Activated T-helper 1 cell treated with Interleukin-2 at 50 U/mL for 16 hours (primary cell): ENCODE measurements at places on chromosomes 11 and 22.
A peak's percentile ranks its signal among the peaks of the same experiment; 100 is the strongest.

GRCh38 chr22:19879643-19879991 is 24.9 kb upstream of the GNB1L start:
- no peak for DNase-seq

DNA sequence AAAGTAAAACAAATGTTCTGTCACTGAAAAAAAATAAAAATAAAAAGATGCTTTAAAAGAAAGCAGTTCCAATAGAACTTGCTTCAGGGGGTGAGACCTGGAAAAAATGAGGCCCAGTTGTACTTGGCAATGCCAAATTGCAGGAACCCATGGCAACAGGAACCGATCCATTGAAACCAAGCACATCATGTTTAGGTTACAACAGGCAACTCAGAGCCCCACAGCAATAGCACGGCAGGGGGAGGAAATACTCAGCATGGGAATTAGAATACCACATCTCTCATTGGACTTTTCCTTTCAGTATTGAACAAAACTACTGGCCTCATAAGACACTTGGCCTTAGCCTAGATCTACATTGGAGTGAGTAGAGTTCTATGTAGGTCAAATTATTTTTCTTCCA is 84.3 kb downstream of the MSANTD4 start:
- DNase-seq = no peak

GRCh38 chr11:7019500-7020182 is 505 bp downstream of the ZNF214 start:
- no peak for DNase-seq

DNA sequence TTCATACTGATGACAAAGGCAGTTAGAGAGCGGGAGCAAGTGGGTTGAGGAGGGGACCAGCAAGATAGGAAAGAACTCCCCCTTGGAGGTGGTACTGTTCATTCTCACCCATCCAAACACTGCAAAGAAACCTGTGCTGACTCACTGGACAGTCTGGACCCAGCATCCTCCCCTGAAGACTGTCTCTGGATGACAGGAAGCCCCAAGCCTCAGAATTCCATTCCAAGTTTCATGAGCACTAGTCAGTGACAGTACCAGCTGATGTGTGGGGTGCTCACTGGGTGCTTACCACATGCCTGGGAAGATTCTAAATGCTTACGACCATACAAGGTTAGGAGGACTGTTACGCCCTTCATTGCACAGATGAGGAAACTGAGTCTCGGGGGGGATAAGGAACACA is 160.9 kb downstream of the IGLL1 start:
- DNase-seq = no peak

DNA sequence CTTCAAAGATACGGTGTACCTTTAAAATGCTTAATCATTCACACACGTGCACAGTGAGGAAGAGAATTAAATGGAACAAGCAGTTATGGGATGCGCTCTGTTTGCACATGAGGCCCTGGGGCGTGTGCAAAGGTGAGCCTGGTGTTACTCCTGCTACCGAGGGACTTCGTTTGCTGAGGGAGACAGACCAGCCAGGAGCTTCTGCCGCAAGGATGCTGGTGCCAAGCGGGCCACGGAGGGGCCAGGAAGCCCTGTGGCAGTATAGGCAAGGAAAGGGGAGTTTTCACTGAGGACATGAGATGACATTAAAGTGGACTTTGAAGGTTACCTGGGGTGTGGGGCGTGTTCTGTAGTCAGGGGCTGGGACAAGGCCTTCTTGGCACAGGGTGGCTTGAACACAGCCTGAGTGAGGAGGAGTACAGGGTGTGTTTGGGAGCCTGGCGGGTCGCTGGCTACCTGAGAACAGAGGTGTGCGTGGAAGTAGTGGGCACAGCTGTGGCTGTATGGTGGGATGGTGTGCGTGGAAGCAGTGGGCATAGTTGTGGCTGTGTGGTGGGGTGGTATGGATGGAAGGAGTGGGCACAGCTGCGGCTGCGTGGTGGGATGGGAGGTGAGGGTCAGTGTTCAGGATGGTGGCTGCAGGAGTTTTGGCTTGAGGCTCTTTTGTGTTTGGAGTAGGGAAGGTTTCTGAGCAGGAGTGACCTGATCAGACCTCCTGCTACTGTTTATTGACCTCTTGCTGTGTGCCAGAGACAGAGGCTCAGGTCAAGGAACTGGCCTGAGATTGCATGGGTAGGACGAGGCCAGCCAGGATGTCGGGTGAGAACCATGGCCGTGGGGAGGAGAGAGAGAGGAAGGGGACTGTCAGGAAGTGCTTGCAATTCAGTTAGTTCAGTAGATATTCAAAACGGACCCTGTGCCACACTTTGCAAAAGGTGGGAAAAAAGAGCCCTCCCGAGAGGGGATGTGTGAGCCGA is 13.7 kb downstream of the TBC1D22A start:
- no peak for DNase-seq

GRCh38 chr22:43393132-43393843 is 18.5 kb upstream of the MPPED1 start:
- DNase-seq = no peak

DNA sequence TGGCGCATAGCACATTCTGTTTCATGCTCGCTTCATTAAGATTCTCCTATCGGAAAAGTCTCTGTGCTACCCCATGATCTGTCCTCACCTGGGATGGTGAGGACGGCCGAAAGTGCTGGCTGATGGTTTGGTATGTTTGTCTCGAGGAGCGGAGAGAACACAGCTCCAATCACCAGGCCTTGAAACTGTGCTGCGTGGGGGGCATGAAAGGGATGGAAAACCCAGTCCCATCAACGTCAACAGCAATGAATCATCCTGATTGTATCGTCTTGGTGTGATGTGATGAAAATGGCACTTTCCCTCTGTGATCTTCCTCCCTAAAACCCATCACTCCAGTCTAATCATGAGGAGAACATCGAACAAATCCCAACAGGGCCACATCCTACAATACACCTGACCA is 8.4 kb downstream of the FXYD6 start:
- no peak for DNase-seq

- no peak for DNase-seq
Observed at GRCh38 chr11:131642756-131643531, 272.5 kb downstream of the NTM start.

DNA sequence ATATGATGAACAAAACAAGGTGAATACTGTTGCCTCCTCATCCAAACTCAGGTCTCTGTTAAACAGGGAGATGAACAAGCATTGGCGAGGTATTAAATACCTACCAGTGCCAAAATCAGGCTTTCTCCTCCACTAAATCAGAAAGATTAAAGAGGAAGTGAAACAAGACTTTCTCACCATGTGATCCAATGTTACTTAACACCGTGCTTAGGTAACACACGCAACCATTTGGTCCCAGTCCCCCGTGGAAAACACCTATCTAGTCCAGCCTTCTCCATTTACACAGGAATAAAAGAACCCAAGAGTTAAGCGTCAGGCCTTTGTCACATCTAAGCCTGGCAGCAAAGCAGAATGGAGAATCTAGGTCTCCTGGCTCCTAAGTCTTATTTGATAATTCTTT is 34.5 kb downstream of the TENM4 start:
- no peak for DNase-seq

- DNase-seq = no peak
Observed at GRCh38 chr11:96037405-96037949, 113.6 kb upstream of the MTMR2 start.

DNA sequence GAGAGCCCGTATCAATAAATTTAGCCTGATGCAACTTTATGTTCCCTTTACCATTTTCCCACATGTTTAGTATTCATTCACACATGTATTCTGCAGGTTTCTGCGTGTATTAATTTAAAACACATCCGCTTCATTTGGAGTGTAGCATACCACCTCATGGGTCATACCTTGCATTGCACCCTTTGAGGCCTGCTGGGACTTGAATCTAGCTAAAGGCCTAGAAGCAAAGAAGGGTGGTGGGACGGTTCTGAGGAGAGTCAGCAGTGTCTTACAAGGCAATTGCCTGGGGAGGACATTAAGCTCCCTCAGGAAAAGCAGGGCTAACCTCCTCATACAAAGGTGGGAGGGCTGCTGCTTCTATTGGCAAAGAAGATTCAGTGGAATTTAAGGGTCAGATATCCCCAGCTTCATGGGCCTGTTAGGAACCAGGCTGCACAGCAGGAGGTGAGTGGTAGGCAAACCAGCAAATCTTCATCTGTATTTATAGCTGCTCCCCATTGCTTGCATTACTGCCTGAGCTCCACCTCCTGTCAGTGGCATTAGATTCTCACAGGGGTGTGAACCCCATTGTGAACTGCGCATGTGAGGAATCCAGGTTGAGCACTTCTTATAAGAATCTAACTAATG is 15.9 kb upstream of the SNX19 start:
- no peak for DNase-seq

DNA sequence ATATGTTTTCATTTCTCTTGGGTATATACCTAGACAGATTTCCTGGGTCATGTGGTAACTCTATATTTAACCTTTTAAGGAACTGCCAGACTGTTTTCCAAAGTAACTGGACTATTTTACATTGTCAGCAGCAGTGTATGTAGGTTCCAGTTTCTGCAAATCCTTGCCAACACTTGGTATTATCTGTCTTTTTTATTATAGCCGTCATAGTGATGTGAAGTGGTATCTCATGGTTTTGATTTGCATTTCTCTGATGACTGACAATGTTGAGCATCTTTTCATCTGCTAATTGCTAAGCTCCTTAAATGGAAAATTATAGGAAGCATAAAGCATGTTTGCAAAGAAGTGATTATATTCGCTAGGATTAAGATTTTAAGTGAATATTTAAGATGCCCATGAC is 13.9 kb downstream of the NNMT start:
- DNase-seq = no peak

- peak; percentile 63 for DNase-seq
Observed at GRCh38 chr11:66002648-66003225, 434 bp downstream of the BANF1 start.

DNA sequence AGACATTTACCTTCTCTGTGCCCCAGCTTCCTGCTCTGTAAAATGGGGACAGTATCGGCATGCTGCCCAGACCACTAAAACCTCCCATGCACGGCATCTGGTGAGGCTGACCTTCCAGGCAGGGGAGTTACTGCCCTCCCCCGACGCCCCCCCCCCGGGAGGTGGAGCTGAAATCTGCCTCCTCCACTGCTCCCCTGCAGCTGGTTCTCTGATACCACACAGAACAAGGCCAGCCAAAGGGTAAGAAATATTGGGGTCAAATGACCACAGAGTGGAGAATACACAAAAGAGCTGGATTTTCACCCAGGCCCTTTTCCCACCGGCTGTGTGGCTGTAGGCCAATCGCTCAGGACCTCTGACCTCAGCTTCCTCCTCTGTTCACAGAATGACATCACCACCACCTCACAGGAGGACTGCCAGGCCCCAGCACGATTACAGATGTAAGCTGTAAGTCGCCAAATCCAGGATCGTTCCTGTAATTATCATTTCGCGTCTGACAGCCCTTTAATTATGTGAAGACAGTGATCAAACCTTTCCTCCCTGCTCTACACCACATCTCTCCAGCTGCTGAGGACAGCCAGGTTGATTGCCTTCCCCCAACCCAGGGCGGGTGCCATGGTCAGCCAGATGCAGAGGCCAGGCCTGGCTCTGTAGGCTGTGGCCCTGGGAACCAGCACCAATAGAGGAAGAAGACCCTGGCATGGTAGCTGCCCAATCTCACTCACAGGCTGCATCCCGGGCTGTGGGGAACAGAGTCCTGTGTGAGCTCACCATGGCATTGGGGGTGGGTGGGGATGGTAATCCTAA is 35.7 kb upstream of the KLHL35 start:
- no peak for DNase-seq

- DNase-seq = no peak
Observed at GRCh38 chr11:41609511-41609910, 150.1 kb upstream of the LRRC4C start.

- DNase-seq = no peak
Observed at GRCh38 chr22:49956914-49957825, 3.4 kb upstream of the PIM3 start.

- no peak for DNase-seq
Observed at GRCh38 chr11:17188675-17189074, 19.1 kb downstream of the PIK3C2A start.

GRCh38 chr11:94329501-94329900 is 25.1 kb downstream of the IZUMO1R start:
- DNase-seq = no peak

DNA sequence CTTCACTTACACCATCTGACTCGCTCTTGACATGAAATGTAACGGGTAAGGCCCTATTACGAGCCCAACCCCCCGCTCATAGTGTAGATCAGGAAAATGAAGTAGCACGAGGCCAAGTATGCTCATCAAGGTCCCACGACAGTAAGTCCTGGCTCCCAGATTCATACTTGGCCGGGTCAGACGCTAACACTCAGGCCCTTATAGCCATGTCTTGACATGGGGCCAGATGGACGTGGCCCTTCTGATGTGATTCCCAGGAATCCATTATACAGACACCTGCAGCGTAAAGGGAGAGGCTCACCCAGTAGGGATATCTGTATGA is 175.1 kb downstream of the CEP164 start:
- DNase-seq = no peak

DNA sequence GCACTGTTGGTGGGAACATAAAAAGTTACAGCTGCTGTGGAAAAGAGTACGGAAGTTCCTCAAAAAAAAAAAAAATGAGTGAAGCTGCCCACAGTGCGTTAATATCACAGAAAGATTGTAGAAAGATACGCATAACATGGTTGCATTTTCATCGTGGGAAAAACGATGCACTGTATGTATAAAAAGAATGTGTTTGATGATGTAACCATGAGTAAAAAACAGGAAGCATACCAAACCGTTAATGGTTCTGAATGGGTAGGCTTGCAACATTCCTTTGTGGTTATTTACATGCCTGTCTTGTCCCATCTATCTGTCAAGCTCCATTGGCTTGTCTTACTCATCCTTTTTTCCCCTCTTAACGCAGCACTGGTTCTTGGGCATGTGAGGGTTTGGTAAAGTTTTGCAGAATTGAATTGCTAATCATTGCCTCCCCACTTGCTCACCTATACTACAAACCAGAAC is 33.8 kb upstream of the DKK3 start:
- DNase-seq = no peak

GRCh38 chr11:68810164-68810563 is 31.6 kb downstream of the CPT1A start:
- no peak for DNase-seq

DNA sequence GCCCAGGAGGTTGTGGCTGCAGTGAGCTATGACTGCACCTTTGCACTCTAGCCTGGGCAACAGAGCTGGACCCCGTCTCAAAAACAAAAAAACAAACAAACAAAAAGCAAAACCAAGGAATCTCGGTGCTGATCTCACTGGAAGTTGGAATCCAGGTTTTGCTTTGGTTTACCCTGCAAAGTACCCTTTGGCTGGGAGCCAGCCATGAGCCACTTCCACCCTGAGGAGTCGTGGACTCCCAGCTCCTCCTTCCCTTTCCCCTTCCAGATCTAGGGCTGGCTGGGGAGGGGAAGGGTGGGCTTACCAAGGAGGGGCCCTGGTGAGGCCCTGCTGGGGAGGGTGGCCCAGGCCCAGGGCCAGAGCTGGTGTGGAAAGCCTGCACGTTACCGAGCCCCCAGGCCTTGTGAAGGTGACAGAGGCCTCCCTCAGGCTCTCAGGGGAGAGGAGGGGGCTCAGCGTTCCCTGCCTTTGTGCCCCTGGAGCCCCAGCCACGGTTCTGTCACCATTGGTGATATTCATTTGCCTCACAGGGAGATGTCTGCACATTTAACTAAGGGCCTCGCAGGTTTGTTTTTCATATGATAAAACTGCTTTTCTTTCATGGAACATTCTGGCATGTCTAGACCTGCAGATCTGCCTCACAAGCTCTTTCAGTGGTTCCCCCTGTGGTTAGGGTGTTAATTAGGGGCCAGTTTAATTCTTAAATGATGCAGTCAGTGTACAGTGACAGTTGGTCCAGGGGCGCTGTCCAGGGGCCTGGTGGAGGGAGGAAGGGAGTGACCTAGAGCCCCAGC is 29.0 kb downstream of the FBLN1 start:
- DNase-seq = no peak
